HFF-Myc (cell line): ENCODE measurements at places on chromosomes 11 and 22.

DNA sequence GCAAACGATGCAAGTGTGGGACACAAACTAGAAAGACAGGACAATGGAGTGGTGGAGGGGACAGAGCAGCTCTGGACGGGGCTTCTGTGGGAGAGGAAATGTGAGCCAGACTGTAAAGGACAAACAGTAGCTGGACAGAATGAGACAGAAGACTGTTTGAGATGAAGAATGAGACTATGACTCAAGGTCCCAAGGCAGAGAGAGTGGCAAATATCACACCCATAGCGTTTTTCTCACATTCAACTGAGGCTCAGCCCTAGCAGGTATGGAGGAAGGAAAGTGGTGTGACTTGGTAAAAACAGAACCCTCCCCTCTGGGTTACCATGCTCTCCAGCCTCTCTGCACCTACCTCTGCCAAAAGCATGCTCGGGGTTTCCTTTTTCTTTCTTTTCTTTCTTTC is 96.5 kb downstream of the RPL27A start:
- DNase-seq: no peak

DNA sequence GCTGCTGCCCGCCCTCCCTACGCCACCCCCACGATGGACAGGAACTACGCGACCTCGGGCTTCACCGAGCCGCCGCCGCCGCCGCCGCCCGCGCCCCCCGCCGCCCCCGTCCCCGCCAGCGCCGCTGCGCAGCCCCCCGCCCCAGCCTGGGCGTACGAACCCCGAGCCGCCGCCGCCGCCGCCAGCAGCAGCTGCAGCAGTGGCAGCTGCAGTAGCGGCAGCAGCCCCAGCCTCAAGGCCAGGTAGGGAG is 407 bp downstream of the QSER1 start:
- DNase-seq: no peak

GRCh38 chr11:63212742-63213141 is 30.7 kb downstream of the SLC22A25 start:
- peak; percentile 1 for DNase-seq

DNA sequence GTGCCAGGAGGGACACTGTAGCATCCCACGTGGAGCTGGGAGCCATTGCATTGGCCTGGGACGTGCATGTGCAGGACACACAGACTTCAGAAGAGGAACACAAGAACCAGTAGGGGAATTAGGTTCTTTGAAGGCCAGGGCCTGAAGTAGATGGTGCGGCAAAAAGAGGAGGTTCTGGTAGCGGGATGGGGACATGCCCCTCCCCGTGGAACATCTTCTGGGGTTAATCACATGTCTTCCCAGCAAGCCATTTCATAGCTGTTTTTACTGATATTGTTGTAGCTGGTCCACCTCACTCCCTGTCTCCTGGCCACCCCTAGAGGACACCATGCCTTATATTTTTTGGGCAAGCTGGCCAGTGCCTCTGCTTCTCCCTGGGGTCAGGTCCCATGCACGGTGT is 74.3 kb downstream of the SCN3B start:
- DNase-seq: no peak

DNA sequence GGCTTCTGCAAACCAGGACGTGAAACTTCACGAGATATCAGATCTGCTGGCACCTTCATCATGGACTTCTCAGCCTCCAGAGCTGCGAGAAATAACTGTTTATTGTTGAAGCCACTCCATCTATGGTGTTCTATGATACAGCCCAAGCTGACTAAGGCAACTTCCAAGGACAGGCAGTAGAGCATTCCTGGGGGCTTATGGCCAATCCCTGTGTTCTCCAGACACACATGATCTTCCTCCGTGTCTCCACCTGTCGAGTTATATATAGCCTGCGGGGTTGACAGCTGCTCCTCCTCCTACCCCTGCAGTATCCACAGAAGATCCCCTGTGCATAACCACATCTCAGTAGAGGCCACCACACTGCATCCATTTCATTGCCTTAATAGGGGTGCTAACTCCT is 11.0 kb downstream of the TP53AIP1 start:
- no peak for DNase-seq

- DNase-seq: no peak
Measured at GRCh38 chr11:34637303-34637702, 16.4 kb downstream of the EHF start.

- no peak for DNase-seq
Measured at GRCh38 chr11:46983598-46983997, 47.0 kb downstream of the CSTPP1 start.

- no peak for DNase-seq
Measured at GRCh38 chr11:86678296-86678695, 5.9 kb upstream of the ME3 start.

GRCh38 chr11:94511932-94512781 is at the start of gene C11orf97:
TSS of gene C11orf97 (plus strand) at chr11:94512461. CDS start at chr11:94512529, 68 bp downstream.
- DNase-seq: no peak

DNA sequence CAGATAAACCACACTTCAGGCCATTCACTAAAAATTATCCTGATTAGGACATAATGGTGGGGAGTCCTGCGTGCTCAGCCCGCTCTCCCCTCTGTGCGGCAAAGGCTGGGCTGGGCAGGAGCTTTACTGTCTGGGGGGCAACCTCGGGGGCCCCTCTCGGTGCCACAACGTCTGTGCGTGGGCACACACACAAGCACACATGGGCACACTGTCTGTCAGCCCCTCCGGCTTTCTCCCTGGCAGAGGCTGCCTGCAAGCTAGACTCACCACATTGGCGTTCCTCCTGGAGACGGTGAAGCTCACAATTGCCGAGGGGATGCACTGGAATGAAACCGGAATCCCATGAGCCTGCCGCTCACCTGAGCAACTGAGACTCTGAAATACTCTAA is 5.2 kb downstream of the MLC1 start:
- no peak for DNase-seq

DNA sequence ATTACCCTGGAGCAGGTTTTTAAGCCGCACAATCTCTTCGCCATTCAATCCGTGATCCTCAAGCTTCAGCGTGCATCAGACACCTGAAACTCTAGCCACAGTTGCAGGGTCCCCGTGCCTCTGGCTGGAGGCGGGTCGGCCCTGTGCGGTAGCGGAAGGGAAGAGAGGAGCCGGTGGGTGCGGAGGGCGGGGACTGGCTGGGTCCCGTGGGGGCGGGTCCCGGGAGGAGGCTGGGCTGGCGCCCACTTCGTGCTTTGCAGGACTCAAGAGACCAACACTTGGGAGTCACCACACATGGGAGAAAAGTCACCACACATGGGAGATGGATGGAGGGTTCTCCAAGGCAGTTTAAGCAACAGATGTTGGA is 772 bp downstream of the C22orf15 start:
- no peak for DNase-seq

GRCh38 chr11:20031155-20032001 is 128.9 kb downstream of the DBX1 start:
- no peak for DNase-seq

DNA sequence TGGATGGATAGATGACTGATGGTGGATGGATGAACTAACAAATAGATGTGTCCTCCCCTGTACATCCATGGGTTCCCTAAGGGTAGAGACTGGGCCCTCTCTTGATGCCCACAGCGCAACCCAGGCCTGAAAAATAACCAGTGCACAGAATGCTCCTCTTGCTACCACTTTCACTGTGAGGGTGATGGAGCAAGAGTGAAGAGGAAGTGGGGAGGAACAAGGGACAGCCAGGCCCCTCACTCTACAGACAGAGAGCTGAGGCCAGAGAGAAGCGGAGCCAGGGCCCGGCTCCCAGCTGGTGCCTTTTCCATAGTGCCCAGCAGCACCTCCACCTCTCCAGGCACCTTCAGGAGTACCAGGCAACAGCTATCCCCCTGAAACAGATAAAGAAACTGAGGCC is 67.7 kb downstream of the THAP12 start:
- DNase-seq: no peak

DNA sequence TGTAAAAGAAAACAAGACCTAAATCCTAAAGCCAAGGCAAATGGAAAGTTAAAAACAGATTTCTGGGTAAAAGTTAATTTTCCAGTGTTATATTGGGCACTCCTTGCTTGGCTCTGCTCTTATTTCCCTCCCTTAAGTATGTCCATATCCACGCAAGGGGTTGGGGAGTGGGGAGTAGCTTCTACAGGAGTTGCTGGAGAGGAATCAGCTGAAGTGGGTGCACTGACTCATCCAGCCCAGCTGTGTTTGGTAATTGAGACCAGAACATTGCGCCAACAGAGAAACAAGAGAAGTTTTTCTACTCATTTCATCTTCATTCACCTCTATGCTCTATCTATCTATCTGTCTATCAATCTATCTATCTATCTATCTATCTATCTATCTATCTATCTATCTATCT is 298.4 kb upstream of the PDGFD start:
- peak; percentile 25 for DNase-seq

- DNase-seq: no peak
Measured at GRCh38 chr11:111310723-111311122, 12.4 kb downstream of the POU2AF3 start.

DNA sequence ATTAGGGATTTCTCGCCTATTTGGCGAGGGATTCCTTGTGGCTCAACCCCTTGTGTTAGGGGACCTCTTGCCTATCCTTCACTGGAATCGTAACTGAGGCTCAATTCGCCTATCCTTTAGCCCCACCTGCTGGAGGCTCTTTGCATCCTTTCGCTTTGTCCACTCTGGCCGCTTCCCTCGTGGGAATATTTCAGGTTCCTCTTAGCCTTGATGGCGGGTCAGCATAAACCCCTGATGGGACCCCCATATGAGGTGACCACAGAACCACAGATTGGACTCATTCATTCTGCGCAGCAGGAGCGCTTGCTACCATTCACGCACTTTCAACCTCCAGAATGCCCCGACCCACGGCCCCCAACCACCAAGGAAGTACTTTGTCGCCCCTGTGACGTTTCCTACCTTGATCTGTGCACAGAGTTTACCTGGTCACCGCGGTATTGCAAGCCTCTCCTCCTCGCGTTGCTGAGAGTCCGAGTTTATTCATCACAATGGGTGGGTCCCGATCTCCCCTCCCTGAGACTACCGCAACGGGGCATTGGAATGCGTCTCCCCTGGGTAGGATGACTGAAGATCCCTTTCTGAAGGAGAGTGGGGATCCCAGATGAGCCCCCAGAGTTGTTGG is at the start of gene OR52N2:
TSS of gene OR52N2 (plus strand) at position 425 of the 622 bp plus-strand sequence. CDS start 11,412 bp downstream, outside the sequence.
- peak; percentile 47 for DNase-seq

DNA sequence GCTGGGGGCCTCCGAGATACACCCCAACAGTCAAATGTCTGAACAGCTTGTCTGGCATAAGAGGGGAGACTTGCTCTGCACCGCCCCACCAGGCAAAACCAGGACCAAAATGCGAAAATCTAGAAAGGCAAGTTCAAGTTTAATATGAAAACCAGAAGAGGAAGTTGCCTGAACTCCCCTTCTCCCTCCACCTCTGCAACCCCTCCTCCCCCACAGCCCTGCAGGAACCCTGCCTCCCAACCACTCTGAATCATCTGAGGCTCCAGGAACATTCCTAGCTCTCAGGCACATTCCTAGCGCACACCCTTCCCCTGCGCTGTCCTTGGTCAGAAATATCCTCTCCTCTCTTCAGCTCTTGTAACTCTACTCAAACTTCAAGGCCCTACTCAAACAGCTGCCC is 36.7 kb downstream of the ISX start:
- DNase-seq: no peak

DNA sequence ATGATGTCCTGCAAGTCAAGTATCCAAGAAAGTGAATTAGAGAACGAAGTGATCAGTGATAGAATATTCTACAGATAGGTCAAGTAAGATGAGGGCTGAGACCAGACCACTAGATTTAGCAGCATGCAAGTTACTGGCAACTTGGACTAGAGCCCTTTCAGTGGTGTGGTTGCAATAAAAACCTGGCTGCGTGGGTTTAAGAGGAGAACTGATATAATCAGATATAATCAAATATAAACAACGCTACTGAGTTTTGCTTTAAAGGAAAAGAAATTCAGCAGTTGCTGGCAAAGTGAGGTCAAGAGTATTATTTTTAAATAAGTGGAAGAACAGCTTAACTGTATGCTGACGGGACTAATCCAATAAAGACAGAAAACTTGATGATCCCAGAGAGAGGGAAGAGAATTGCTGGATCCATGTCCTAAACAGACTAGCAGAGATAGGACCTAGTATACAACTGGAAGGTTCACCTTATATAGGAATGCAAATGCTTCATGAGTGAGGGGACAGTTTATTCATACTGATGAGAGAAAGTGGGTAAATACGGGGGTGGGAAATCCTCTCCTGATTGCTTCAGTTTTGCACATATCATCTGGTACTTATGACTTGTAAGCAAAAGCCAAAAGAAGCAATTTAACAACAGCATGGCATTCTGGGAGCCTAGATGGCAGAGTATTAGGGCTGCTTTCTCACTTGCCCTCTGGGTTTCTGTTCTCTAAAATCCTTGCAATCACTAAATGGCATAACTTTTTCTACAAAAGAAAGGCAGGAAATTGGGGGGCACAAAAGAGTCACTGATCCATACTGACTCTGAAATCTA is 146.2 kb downstream of the RBFOX2 start:
- no peak for DNase-seq

GRCh38 chr22:42881982-42882656 is 25.0 kb upstream of the ARFGAP3 start:
- no peak for DNase-seq

- peak; percentile 90 for DNase-seq
Measured at GRCh38 chr22:18031695-18032454, 7.5 kb upstream of the MICAL3 start.

- DNase-seq: no peak
Measured at GRCh38 chr11:59705294-59705693, 8.4 kb downstream of the OR10V1 start.

GRCh38 chr11:69518081-69518950 is 36.9 kb downstream of the LINC01488 start:
- DNase-seq: no peak

DNA sequence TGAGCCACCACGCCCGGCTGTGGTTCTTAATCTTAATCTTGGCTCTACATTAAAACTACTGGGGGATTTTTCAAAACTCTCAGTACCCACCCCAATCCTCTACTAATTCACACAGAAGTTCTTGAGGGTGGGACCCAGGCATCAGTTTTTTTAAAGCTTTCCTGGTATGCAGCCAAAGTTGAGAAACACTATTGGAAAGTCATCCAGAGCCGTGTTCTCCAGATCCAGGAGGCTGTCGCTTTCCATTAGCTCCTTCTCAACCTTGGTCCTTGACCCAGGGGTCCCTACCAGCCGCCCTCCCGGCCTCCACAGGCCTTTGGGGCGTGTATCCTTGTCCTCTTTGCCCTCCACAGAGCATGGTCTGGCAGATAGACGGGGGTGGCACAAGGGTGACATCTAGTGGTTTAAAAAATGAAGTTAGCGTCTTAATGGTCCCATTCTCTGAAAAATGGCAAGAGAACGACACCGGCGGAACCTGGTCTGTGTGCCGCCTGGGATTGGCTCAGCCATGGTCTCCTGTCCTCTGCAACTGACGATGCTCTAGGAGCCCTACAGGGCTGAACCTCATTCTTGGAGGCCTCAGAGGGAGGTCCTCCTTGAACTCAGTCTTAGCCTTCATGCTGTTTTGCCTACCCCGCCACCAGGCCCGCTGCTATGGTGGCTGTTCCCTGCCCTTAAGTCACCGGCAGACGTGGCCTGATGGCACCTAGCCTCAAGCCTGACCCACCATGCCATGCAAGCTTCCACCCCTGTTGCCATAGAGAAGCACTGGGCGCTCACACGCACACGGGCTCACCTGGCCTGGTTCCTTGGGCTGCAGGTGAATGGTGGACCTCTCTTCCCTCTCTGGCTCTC is 152.0 kb upstream of the SYN3 start:
- peak; percentile 11 for DNase-seq
